ENCODE measurements at places on chromosomes 7 and 10. TPM values are rescaled to one million over a fixed set of nuclear protein-coding genes. Genes with fewer than 3 reads are reported as not detected.

The EIF3A gene
- polyA plus RNA-seq: 188 TPM

The DRGX gene
- polyA plus RNA-seq: not detected

The FLNC gene
- polyA plus RNA-seq: 12.1 TPM

The VIPR2 gene
- 3.8 TPM for polyA plus RNA-seq

The NRCAM gene
- 15.5 TPM for polyA plus RNA-seq

The BTBD16 gene
- 0.54 TPM for polyA plus RNA-seq

The RBP4 gene
- 0.43 TPM for polyA plus RNA-seq

The TEX36 gene
- not detected for polyA plus RNA-seq
